ENCODE measurements at places on chromosomes 3 and 15.

- DNase-seq, result no peak
Measured at GRCh38 chr3:69665026-69665737, 74.1 kb upstream of the MITF start.

DNA sequence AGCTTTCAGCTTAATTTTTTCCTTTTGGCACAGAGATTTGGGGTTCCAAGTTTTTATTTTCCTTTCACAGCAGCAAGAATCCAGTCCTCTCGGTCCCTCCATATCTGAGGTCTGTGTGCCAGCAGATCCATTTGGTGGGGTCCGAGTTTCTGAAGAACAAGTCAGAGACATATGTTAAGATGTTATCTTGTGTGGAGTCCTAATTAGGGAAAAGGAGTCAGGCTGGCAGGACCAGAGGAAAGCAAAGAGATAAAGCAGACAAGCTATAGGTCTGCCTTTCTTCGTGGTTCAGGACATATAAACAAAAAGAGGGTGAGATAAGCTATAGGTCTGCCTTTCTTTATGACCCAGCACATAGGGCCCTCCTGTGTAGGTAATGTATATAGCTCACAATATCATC lies 54.9 kb downstream of the TMED3 start:
- DNase-seq, result no peak

DNA sequence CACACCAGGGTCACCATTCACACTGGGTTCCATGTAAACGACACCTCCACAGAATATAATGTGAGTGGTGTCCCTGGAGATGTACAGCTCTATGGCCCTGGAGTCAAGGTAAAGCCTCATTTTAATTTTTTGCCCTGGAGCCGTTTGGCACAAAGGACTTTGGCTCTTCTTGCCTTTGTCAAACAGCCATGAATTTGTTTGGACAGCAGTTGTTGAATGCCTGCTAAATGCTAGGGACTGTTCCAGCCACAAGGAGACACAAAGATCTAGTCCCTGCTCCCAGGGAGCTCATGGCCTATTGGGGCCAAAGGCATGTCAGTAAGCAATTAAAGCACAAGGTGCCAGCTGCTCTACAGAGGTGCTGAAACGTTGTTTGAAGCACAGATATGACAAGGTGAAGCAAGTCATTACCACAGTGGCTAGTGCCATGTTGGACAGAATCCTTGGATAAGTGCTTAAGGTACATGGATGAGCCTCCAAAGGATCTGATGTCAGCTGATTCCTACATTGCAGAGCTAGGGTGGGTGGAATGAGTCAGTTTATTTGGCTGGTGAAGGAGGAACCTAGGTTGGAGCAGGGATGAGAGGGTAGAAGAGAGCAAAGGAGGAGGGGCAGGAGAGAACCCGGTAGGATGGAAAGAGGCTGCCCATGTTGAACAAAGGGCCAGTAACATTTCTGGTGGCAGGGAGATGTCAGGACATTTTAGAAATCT lies 171.9 kb upstream of the CTDSPL start:
- no peak for DNase-seq

DNA sequence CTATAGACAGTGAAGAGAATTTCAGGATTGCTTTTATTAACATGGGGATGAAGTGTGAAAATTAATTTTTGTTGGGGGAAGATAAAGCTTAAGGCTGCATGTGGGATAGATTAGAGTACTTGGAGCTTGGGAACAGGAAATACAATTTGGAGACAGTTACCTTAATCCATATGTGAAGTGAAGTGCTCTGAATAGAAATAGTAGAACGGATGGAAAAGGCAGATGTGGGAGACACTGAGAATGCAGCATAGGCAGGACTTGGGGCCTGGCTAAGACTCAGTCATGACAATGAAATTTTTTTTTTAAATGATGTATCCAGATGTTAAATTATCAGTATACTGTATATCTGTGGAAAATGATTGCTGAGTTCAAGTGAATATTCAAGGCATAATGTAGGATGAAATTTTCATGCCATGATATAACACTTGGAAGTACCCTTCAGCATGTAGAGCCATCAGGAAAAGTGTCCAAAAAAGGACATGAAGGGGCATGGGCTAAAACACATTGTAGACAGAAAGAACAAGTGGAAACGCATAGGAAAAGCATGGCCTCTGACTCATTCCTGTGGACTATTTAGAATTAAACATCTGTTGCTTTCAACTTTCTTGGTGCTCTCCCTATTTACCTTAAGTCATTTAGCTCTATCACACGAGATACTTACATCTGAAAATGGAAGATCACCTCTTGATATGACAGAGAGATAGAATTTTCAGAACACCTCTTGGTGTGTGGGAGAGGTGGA lies 134.8 kb downstream of the RBMS3 start:
- DNase-seq, result no peak

DNA sequence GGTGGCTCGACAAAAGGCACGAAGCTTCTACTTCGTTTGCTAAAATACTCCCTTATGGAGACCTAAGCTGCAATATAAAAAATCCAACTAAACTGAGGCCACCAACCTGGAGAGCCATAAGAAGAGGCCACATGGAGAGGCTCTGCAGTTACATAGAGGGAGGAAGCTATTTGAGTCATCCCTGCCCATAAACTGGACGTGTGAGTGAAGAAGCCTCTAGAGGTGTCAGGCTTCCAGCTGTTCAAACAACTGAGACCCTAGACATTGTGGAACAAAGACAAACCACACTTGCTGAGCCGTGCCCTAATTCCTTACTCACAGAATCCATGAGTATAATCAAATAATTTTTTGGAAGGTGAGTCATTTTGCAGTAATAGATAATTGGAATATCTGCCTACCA lies 50.2 kb upstream of the GMNC start:
- DNase-seq, result no peak

GRCh38 chr3:136105044-136105443 lies 91.1 kb downstream of the MSL2 start:
- DNase-seq, result no peak

DNA sequence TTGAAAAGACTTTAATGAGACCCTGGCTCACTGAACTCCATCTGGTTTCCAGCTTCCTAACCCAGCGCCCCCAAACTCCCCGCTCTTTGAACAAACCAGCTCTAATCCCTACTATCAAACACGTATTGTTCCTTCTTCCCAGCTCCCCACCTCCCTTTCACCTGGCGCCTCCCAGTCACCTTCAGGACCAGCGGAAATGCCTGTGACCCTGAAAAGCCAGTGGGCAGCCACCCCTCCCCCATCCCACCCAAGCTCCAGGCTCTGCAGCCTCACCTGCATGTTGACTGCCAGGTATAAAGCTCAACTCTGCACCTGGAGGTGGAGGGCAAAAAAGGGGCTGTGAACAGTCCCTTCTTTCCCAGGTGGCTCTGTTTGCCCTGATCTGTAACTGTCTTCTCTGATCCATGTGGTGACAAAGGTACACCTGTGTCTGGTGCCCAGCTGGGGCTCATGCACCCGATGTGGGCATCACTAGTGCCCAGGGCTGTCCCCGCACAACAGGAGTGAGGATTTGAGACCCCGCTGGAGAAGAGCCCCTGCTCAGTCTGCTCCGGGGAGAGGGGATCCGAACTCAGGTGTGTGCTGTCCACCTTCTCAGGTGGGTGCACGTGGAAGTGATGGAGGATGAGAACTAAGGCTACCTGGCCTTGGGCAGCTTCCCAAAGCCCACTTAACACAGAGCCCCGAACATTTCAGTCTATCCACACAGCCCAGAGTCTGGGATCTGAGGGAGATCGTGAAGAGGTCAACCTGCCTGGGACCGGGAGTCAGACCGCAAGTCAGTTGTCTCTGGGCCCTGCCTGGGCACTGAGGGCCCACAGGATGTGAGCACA lies 128.9 kb downstream of the NSMCE3 start:
- no peak for DNase-seq

- DNase-seq, result no peak
Measured at GRCh38 chr15:85625856-85626255, 168.9 kb downstream of the KLHL25 start.

- peak; percentile 17 for DNase-seq
Measured at GRCh38 chr15:80502782-80503181, 98.6 kb downstream of the ARNT2 start.

DNA sequence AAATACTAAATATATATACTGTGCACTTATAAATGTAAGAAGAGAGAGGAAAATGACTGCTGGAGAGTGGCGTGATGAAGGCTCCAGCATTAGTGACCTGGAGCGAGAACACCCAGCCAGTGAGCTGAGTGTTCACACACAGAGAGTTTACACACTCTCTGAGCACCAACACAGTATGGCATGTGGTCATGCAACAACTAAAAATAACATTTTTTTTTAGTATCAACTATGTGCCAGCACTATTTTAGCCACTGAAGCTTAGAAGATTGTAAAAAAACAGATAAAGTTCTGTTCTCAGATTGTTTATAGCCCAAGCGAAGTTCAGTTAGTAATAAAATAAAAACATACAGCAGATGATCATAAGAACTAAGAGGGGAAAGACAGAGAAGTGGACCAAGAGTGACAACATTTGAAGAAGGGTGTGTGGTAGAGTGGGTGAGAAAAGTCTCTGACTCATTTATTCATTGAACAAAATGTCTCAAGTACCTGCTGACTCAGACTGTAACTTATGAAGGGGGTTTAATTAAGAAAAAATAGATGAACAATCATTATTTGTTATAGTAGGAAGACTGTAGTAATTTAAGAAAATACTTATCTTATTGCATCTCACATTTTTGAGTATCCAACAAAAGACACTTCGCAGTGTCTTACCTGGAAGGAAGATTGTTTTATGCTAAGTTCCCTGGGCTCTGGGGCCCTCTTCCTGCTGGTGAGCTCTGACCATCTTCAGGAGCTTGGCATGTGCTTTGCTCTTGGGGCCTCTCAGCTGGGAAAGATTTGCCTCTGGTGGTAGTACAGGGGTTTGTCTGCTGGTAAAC lies 43.8 kb downstream of the GAP43 start:
- DNase-seq, result no peak

GRCh38 chr15:50523851-50524251 lies 22.6 kb downstream of the USP50 start:
- DNase-seq, result no peak

DNA sequence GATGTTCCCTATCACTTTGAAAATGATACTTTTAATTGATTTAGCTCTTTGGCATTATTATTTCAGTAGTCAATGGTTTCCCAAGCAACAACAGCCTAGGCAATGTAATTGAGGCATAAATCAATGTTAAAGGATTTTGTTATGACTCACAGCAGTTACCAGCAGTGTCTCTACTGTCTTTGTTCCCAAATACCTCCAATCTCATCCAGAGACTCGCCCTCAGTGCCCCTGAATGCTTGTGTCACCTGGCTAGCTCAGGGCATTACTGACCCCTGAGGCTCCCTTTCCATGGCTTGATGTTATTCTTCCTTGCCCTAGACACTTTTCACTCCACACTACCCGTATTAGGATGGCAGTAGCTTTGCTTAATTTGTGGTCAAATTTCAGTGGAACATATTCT lies 227.2 kb downstream of the SQOR start:
- no peak for DNase-seq

DNA sequence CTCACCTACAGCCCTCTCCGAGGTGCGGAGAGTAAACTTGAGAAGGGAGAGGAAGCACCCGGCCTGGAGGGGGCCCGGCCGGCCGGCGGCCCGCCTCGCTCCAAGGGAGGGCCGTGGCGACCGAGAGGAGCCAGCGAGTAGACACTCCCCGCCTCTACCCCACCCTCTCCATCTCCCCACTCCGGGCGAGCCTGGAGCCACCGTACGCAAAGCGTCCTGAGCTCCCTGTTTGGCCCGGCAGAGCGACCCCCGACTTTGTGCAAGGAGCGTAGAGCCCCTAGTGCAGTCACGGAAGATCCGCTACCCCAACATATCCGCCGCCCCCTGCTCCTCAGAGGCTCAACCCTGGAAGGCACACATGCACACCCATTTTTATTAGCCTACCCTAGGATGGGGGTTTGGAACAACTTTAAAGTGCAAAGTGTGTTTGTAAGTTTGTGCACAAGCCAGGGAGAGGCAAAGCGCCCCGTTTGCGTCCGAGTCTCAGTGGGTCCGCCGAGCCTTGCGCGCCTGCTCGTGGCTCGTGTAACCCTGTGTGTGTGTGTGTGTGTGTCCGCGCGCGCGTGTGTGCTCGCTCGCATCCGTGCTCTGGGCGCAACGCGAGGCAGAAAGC lies 508 bp upstream of the SMAD6 start:
- DNase-seq, result no peak

DNA sequence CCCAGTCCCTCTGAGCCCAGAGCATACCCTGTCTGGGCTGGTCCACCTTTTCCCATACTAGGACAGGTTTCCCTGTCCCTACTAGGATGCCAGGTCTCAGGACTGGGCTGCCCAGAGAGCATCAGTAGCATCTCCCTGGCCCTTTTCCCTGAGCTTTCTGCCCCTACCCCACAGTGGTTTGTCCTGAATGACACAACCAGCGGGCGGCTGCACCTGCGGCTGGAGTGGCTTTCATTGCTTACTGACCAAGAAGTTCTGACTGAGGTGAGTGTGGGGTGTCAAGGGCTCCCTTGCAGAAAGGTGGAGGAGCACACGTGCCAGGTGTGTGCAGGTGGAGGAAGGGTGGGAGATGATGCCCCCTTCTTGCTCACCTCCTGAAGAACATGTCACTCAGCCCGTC lies 33.5 kb downstream of the ESYT3 start:
- no peak for DNase-seq

GRCh38 chr3:56915966-56916586 lies 114.3 kb upstream of the ARHGEF3 start:
- DNase-seq, result no peak

DNA sequence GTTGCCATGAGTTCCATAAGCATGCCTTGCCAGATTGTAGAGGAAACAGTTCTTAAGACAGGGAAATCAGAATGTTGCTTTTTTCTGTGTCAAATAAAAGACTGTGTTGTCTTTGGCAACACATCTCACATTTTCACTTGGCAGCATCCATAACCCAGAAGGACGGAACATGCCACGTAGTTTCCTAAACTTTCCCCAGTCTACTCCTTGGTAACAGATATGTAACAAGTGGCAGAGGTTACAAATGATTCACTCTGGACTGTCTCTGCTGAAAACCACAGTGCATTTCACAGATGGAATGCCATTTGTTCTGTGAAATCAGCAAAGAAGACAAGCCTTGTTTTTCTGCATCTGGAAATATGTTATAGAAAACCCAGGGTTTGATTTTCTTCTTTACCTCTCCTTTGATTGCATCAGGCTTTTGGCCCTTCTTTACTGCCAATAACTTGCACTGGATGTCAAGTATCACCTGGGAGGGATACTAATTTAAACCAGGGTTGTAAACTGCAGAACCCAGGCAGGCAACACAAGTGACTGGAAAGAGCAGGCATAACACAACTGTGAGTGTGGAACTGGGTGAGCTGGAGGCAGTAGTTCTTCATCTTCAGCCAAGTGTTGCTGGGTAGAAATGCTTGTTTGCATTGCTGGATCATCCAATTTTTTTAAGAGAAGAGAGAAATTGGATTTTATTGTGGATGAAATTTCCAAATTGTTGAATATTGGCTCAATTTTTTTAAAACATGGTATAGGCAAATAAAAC lies 124.4 kb upstream of the FOXB1 start:
- DNase-seq, result no peak

- no peak for DNase-seq
Measured at GRCh38 chr3:193095366-193095765, 145.7 kb upstream of the PLAAT1 start.
